Activated CD4-positive, alpha-beta T cell treated with anti-CD3 and anti-CD28 coated beads, Interleukin-2, amount 10 ng/mL, durations not matched to agents 24 days and 14 days (primary cell): ENCODE measurements at places on chromosomes 5 and 9. TPM values are rescaled to one million over a fixed set of nuclear protein-coding genes. Genes with fewer than 3 reads are reported as not detected.

The RNF180 gene
- not detected in 2 replicates for total RNA-seq

DNA sequence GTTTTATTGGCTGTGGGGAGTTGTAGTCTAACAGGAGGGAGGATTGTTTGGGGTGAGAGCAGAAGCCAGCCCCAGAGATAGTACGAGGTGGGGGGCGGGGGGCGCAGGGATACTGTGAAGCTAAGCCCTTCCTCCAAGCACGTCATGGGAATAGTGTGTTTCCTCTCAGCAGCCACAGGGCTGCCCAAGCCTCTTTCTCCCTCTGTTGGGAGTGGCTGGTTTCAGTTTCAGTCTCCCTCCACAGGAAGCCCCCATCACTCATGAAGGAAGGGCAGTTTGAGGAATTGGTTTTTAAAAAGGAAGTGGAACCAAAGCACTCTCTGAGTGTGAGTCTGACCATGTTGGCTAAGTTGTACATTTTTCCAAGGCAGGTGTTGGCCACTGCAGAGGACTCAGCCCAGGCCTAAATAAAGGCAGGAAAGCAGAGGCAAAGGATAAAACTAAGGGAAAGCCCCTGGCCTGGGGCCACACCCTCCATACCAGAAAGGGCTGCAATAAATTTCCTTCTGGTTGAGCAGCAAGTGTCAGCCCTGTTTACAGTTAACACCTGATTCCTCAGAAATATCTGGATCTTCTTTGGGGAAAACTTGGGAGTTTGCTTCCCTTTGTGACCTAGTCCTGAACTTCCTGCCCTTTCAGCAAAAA is 3.2 kb downstream of the RAB24 start:
- peak; percentile 92 for DNase-seq

The PCDHB7 gene
- total RNA-seq, result not detected in 2 replicates

GRCh38 chr5:113487781-113488644 is at the start of gene MCC:
TSS of gene MCC (minus strand) at chr5:113488453.
- peak; percentile 77 for DNase-seq

DNA sequence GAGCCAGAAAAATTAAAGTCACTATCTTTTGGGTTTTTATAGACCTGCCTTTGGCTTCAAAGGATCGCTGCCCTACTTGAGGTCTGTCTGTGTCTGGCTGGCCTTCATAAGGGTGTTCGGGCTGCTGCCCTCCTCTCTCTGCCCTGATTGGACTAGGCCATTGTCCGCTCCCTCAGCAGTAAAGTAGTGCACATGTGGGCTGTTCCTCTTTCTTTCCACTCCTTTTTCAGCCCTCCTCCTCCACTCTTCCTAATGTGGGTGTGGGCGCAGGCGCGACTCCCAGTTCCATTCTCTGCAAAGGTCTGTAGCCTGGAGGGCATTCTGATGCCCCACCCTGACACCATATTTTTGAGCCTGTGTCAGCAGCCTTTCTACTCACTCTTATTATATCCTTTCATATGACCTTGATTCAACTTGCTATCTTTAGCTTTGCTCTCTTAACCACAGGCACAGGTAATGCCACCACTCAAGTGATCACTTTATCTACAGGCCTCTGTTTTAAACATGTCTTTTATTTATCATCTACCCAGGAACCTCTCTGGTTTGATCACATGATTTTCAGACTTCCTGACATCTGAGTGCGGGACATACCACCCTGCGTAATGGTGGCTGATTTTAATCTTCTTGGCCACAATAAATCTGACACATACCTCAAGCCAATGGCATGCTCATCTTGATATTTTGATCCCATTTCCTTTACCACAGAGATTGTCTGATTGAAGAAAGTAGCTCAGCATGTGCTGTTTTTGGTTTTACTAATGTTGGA is 144.5 kb downstream of the AOPEP start:
- DNase-seq, result peak; percentile 74

DNA sequence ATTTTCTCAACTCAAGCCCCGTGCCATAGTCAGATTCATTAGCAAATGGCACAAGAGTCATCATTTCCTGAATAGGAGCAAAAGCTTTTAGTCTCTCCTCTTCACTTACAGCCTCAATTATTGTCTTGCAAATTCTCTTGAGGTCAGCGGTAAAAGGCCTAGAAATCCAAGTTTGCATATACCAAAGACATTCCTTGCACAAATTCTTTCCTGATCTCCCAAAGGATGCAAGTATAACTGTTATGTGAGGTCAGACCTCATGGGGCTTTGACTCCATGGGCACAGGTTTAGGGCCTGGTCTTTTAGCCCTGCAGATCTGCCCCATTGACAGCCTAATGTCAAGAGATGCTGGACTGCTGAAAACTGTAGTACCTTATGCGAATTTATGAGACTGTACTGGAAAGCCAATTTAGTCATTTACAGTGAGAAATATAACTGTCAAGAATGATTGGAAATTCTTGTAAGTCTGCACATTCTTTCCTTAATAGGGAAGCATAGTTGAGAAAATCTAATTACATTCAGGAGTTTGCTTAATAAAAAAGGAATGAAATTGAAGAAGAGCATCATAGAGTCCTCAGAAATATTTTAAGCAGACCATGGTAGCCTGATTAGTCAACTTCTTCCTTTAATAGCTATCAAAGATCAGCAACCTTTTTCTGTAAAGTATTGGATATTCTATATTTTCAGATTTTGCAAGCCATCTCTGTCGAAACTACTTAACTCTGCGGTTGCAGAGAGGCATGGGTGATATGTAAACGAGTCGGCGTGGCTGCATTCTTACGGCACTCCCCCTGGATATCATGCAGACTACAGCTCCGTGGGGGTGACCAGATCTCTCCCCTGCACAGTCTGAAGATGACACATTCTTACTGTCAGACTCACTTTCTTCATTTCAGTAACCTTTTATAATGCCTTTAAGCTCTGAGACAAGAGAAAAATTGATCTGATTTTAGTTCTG is 45.2 kb downstream of the GCNT4 start:
- no peak for DNase-seq
